SJCRH30 (cell line): ENCODE measurements at places on chromosomes 7 and 10. TPM values are rescaled to one million over a fixed set of nuclear protein-coding genes. Genes with fewer than 3 reads are reported as not detected.

GRCh38 chr7:95467912-95468607 lies 17.7 kb upstream of the ASB4 start:
- H3K36me3 ChIP-seq, result no peaks in the 10 kb centered on the region
- peaks cover 35% of the 10 kb centered on the region for H3K4me1 ChIP-seq
- DNase-seq, result no peak
- H3K27ac ChIP-seq, result no peak overlapping the region
- H3K4me3 ChIP-seq, result no peak overlapping the region
- no peaks in the 10 kb centered on the region for H3K27me3 ChIP-seq

GRCh38 chr10:48495282-48496045 lies 109.4 kb downstream of the ARHGAP22 start:
- no peaks in the 10 kb centered on the region; the same call in 1 of the 2 replicates for H3K4me1 ChIP-seq
- H3K36me3 ChIP-seq, result no peaks in the 10 kb centered on the region
- H3K4me3 ChIP-seq, result no peak overlapping the region
- no peak for DNase-seq
- H3K27ac ChIP-seq, result no peak overlapping the region
- H3K27me3 ChIP-seq, result no peaks in the 10 kb centered on the region

Gene HPSE2
- not detected in 2 replicates for total RNA-seq

Gene SFMBT2
- 7.4 and 8.2 TPM in 2 replicates for total RNA-seq

DNA sequence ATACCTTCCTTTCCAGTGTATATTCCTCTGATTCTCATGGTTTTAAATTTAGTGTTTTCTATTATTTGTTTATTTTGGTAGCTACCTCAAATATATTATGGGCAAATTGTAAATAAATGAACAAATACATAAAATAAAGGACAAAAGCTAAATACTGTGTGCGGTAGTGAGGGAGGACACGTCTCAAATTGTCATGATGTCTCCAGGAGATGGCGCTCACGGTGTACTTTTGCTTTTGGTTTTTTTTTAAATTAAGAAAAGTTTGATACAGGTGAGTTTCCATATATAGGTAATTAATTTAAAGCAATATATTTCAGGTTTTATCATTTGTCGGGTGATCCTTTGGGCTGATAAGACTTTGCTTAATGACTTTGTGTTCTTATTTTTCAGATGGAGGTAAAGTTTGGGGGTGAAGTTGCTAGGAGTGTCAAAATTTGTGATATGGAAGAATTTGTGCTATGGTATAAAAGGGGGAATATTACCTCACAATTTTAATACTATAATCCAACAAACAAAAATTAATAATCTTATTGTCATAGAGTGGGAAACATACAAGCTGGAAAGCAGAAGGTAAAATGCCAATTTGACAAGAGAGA lies 68.4 kb upstream of the TMEM229A start:
- H3K27me3 ChIP-seq, result no peaks in the 10 kb centered on the region
- no peaks in the 10 kb centered on the region for H3K36me3 ChIP-seq
- DNase-seq, result peak; percentile 47

Gene ARMC3
- total RNA-seq, result not detected in 2 replicates

DNA sequence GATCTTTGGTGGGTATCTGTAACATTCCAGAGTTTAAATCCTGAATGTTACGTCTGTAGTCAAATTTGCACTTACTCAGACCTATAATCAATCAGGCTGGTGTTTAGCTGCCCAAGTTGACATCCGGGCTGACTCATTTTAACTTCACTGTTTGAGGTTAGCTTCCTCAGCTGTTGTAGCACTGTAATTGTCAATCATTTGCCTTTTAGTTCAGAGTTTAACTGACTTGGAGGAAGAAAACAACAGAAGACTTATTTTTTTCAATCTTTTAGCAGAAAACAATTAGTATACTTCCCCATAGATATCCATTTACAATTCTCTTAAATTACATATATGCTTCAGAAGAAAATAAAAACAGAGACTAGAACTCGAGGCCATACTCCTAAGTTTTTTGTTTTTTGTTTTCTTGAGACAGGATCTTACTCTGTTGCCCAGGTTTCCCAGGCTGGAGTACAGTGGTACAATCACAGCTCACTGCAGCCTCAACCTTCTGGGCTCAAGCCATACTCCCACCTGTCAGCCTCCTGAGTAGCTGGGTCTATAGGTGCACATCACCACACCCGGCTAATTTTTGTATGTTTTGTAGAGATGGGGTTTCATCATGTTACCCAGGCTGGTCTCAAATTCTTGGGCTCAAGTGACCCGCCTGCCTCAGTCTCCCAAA lies 38.5 kb upstream of the LRRC17 start:
- peak overlapping the region; percentile 86 for H3K27ac ChIP-seq
- peaks cover 50% of the 10 kb centered on the region for H3K4me1 ChIP-seq

DNA sequence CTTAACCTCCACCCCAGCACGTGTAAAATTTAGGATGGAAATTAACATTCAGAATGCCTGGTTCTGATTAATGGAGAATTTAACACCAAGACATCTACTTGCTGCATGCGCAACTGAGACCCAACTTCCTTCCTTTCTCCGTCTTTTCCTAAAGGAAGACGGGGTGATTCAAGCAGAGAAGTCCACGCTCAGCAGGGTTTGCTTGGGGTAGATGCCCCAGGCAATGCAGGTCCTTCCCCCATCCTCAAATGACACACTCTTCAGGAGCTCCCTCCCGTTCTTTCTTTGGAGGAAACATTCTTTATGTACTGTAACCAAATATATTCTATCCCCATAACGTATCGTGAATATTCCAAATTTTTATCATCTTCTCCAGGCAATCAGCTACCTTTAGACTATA lies 47.0 kb downstream of the FAM171A1 start:
- no peak for DNase-seq
- peak overlapping the region; percentile 37 for H3K27ac ChIP-seq
- H3K36me3 ChIP-seq, result no peaks in the 10 kb centered on the region
- peaks cover 32% of the 10 kb centered on the region for H3K4me1 ChIP-seq

Gene ENO4
- total RNA-seq, result 0.08 TPM in 1 of 2 replicates, not detected in the other

GRCh38 chr10:70756700-70757360 lies 28.3 kb downstream of the TBATA start:
- H3K36me3 ChIP-seq, result no peaks in the 10 kb centered on the region
- H3K27ac ChIP-seq, result peak overlapping the region; percentile 52
- H3K4me1 ChIP-seq, result peaks cover 17% of the 10 kb centered on the region
- no peak overlapping the region for H3K4me3 ChIP-seq

Gene RSBN1L
- total RNA-seq, result 35.6 and 47.3 TPM in 2 replicates

GRCh38 chr10:71125749-71126107 lies 86.6 kb upstream of the UNC5B start:
- no peak overlapping the region for H3K4me3 ChIP-seq
- no peaks in the 10 kb centered on the region for H3K36me3 ChIP-seq

GRCh38 chr10:114987995-114988394 lies 50.0 kb downstream of the TRUB1 start:
- H3K4me3 ChIP-seq, result no peak overlapping the region
- H3K27me3 ChIP-seq, result no peaks in the 10 kb centered on the region
- no peak overlapping the region for H3K27ac ChIP-seq
- no peaks in the 10 kb centered on the region for H3K4me1 ChIP-seq
- H3K36me3 ChIP-seq, result no peaks in the 10 kb centered on the region; the same call in 1 of the 2 replicates

Gene STEAP4
- not detected in 2 replicates for total RNA-seq
